Fibroblast of skin of right quadriceps (primary cell): ENCODE measurements at places on chromosomes 16 and 17.
A peak's percentile ranks its signal among the peaks of the same experiment; 100 is the strongest.

DNA sequence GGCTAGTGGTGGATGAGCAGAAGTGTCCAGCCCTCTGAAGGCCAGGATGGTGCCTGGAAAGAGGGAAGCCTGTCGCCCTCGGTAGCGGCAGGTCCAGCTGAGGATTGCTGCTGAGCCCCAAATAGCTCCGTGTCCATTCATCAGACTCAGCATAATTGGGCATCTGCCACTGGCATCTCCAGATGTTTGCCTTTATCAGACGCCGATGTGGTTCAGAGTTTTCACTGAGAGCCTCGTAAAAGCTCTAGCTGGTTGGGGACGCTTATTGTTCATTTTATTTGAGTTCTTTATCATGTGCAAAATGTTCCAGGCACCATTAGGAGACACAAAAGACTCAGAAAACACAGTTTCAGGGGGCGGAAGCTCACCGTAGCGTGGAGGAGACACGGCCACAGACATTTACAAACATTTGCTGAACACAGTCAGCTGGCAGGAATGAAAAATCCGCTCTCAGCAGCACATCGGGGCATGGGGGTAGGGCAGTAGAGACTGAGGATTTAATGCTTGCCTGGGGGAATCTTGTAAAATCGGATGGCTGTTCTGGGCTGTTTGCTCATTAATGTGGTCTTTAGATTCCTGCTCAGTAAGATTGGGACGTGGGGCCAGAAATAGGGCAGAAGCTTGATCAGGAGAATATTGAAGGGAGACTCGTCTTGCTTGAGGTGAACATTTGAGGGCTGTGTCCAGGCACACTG, 41.7 kb downstream of the SMPD3 start:
- peak; percentile 49 for DNase-seq

GRCh38 chr17:63722403-63722802, 19.2 kb downstream of the STRADA start:
- DNase-seq = no peak

GRCh38 chr17:48997103-48997826, at the start of gene IGF2BP1:
IGF2BP1 (plus strand) TSS chr17:48997385; CDS start chr17:48997746, 361 bp downstream.
- peak; percentile 82 for DNase-seq

DNA sequence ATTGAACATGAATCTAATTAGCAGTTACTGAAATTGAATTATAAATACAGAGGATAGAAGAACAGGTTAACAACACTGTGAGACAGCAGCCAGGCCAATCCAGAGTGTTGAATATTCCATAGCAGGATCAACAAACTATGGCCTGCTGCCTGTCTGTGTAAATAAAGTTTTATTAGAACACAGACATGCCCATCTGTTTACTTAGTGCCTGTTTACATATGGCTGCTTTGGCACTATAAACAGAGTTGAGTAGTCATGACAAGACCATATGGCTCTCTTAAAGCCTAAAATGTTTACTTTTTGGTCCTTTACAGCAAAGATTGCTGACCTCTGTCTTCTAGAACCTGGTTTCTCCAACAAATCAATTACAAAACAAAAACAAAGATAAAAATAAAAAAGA, 115.4 kb upstream of the CDC42EP4 start:
- DNase-seq = no peak

DNA sequence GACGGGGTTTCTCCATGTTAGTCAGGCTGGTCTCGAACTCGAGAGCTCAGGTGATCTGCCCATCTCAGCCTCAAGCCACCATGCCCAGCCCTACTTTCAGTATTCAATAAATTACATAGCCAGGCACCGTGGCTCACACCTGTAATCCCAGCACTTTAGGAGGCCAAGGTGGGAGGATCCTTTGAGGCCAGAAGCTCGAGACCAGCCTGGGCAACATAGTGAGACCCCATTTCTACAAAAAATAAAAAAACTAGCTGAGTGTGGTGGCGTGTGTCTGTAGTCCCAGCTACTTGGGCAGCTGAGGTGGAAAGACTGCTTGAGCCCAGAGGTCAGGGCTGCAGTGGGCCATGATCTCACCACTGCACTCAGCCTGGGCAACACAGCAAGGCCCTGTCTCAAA, 8.2 kb downstream of the MIEN1 start:
- DNase-seq = no peak

DNA sequence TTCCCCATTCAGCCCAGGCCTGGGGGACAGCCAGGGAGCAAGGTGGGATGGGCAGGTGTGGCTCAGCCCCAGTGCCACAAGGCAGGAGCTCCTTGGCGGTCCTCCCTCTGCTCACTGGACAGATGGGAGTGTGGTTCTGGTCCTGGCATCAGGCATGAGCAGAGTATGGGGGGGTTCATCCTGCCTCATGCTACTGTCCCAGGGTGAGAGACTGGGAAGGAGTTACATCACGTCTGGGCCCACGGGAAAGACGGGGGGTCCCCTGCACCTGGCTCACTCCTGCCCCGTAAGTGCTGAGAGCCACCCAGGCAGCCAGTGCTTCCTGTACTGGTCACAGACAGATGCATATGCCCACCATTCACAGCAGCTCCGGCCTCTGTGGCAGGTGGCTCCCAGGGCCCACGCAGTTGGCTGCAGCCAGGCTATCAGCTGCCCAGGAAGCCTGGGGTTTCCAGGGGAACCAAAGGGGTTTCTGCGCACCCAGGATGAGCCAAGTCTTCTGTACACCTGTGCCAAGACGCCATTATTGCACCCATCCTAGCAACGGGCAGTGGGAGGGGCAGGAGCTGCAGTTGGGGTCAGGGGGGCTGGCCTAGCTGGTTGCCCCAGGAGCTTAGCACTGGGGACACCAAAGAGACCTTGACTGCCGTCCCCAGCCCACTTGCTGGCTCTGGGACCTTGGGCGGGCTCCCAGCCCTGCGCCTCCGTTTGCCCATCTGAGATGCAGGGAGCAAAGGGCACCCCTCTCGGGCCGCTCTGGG, 1.9 kb downstream of the BAIAP3 start:
- no peak for DNase-seq

GRCh38 chr17:77311371-77311981, 170.7 kb downstream of the SEC14L1 start:
- DNase-seq = no peak

DNA sequence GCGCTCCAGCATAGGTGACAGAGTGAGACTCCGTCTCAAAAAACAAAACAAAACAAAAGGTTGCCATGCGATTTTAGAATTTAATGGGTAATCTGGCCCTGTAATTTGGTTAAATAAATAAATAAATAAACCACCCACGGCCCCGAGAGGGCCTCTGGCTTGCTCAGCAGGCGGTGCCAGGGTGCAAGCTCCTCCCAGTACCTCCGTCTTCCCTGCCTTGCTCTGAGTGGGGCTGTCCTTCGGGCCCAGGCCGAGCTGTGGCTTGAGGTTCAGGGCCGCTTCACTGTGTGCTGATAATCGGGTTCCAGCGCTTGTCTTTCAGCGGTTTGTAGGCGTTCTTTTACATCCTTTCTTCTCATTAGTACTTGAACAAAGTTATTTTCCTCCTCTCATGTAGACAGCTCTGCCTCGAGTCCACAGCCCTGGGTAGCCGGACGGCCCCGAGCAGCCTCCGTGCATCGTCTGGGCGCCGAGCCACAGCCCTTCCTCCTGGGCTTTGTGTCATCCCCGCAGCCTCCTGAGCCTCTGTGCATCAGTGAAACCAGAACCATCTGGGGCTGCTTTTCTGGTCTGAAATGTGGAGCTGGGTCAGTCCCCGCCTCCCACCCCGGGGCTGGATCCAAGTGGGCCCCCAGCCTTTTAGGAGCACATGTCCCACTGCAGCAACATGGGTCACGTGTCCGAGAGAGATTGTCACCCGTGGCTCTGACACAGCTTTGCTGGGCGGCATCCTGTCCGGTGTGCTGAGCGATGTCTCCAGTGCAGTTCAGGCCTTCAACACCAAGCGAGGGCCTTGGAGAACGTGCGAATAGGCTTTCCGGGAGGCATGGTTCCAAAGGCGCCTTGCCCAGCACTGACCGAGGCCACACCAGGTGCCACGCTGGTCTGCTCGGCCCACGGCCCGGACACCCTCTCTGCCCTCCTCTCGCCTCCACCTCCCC, 157.4 kb upstream of the CHMP6 start:
- peak; percentile 79 for DNase-seq

GRCh38 chr16:75580-76501, 2.2 kb upstream of the MPG start:
- peak; percentile 86 for DNase-seq

- DNase-seq = no peak
Measured at GRCh38 chr17:79979221-79979741, 56.4 kb downstream of the TBC1D16 start.

DNA sequence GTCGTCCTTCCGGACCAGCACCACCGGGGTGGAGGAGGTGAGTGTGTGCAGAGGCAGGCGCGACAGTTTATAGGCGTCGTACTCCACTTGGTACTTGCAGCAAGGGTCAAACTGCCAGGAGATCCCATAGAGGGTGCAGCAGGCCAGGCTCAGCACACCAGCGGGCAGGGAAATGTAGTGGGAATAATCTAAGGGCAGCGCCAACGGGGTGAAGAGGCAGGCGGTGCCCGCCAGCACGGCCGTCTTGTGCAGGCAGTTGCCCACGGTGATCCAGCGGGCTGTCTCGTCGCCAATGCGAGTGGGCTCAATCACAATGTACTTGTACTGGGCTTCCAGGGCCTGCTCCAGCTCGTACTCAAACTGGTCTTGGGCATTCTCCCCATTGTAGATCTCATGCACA, 15.6 kb downstream of the TMEM11 start:
- DNase-seq = no peak
